ENCODE measurements at places on chromosomes 2 and 18.

DNA sequence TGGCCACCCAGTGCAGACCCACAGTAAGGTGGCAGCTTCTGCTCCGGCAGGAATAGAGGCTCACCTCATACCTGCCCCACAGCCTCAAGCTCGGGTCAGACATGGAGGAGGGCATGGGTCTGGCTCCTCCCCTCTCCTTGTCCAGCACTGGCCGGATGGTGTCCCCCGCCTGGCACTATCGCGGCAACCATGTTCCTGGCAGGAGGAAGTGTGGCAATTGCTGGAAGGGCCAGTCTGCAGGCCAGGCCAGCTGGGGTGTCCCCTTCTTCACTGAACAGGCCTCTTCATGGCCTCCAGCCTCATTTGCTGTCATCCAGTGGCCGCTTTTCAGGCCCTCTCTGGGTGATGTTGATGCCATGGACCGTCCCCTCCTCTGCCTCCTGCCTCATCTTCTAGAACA, 41.4 kb upstream of the SMAD7 start:
- no peak for DNase-seq

GRCh38 chr2:233409286-233409991, 55.1 kb downstream of the DGKD start:
- DNase-seq: no peak

DNA sequence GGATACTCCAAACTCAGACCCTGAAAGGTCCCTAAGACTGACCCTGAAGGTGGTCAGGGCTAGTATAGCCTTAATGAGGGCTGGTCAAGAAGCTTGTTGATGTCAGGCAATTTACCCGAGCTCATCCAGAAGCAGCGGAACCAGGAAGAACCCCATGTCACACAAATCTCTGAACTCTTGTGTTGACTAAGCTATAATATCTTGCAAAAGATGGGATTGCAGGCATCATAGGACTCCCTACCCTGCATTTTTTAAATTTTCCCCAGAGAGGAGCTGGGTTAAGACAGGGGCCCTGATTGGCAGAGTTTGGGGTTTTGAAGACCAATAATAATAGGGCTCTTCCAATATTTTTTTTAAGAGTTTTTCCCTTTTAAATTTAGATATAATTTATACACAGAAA, 2.0 kb upstream of the PLEKHB2 start:
- DNase-seq: no peak

- no peak for DNase-seq
These were observed 397.9 kb downstream of the MEIS1 start for GRCh38 chr2:66832646-66833435.

DNA sequence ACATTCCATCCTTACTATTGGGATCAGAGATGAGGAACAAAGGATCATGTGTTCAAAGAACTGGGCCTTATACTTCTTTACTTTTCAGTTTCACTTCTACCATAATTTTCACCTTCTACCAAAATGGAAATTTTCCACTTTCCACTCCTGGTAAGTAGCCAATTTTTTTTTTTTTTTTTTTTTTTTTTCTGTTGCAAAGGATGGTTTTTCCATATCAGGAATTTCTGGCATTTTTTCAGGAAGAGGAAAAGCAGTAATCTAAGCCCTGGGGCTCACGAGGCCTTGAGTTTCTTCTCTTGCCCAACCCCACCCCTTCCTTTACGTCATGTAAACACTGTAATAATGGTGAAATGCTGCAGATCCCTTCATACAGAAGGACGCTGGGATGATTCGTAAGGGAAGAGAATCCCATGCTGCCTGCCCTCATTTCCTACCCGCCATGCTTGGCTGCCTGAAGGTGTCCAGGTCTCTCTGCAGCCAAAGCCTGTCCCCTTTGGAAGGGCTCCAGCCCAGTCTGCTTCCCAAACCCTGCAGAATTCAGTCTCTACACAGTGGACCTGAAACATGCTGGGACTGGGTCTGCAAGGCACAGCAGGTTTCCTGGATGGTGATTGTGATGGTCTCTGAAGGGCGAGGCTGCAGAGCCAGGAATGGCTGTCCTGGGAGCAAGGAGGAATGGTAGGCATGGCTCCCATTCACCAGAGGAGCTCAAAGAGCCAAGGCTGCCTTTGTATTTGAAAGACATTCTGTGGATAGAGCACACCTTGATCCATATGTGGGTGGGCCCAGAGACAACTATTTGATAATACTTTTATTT, 57.0 kb downstream of the EFR3B start:
- no peak for DNase-seq
